Erythroblast (primary cell): ENCODE measurements at places on chromosomes 5 and 9.

DNA sequence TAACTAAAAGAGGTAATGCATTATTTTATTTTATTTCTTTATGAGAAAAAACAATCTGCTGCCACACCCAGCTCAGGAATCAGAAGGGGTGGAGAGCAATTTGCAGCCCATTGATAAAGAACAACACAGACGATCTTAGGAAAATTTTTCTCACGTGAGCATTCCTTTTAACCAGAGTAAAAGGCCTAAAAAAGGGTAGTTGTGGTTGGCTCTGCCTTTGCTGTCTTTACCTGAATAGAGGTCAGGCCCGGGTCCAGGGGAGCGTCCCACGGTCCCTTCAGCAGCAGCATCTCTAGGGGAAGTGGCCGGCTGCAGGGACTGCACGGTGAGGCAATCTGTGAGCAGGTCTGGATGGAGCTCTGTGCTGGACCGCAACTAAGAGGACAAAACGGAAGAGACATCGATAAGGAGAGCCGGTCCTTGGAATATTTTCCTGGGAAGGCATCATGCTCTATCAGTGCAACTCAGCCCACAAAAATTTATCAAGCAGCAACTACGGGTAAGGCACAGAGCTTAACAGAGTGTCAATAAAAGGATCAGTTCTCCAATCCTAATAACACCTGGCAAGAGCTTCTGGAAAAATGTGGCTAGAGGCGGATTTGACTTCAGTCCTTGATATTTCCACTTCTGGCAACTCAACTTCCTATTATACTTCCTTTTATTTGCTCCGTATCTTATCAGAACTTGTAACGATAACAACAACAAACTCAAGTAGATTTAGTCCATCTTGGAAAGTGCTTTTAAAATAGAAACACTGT is 372.8 kb upstream of the RFX3 start:
- DNase-seq, result no peak

- no peak for DNase-seq
These were observed 43.5 kb upstream of the TCF7 start for GRCh38 chr5:134070725-134071613.

DNA sequence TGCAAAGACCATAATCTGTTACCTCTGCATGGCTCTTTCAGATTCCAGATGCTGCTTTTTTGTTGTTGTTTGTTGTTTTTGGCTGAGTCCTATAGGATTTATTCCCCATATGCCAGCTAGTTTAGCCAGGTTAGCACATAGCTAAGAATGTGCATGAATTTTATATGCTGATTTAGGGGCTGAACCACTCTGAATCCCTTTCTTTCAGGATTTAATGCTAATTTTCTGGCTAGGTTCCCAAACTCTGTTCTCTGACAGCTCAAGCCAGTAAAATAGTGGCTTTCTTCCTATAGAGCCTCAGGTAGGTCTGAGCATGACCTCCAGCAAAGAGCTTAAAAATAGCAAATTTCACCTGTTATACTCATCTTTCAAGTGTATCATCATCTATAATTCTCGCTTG is 521.4 kb downstream of the CAAP1 start:
- DNase-seq, result no peak

DNA sequence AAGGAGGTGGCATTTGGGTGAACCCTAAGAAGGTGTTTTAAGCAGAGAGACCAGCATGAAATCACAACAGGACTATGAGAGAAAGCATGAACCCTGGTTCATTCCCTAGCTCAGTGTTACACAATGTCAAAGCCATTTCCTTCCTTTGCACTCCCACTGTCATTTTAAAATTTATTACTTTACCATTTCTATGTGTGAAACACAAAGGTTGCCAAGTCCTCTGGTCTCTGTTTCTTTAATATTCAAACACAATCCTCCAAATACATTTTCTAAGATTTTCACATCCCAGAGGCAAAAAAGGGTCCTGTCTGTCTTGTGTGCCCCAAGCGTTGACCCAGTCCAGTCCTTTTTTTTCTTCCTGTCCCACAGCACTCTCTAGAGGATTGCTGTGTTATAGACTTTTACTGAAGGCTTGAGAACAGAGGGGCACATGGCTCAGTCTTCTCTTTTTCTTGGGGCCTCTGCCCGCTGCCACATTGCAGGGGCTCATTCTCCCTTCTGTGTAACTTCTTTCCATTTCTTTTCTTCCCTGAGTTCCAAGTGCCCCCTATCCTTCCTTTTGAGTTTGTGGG is 78.6 kb upstream of the SLC28A3 start:
- DNase-seq, result no peak

- DNase-seq, result no peak
These were observed 10.0 kb downstream of the BSPRY start for GRCh38 chr9:113359385-113359784.

- no peak for DNase-seq
These were observed 136.0 kb upstream of the ADRA1B start for GRCh38 chr5:159780246-159780645.
